Nucleus accumbens (tissue), 56 donors: ENCODE measurements at places on chromosomes 16 and 17.

DNA sequence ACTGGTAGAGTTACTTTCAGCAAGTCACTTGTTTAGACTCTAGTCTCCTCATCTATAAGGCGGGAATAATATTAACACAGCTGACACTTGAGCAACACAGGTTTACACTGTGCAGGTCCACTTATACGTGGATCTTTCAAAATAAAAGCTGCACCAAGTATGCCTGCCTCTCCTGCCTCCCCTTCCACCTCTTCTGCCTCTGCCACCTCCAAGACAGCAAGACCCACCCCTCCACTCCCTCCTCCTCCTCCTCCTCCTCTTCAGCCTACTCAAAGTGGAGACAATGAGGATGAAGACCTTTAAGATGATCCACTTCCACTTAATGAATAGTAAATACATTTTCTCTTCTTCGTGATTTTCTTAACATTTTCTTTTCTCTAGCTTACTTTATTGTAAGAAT lies 285.6 kb downstream of the FTO start:
- no peak for DNase-seq

DNA sequence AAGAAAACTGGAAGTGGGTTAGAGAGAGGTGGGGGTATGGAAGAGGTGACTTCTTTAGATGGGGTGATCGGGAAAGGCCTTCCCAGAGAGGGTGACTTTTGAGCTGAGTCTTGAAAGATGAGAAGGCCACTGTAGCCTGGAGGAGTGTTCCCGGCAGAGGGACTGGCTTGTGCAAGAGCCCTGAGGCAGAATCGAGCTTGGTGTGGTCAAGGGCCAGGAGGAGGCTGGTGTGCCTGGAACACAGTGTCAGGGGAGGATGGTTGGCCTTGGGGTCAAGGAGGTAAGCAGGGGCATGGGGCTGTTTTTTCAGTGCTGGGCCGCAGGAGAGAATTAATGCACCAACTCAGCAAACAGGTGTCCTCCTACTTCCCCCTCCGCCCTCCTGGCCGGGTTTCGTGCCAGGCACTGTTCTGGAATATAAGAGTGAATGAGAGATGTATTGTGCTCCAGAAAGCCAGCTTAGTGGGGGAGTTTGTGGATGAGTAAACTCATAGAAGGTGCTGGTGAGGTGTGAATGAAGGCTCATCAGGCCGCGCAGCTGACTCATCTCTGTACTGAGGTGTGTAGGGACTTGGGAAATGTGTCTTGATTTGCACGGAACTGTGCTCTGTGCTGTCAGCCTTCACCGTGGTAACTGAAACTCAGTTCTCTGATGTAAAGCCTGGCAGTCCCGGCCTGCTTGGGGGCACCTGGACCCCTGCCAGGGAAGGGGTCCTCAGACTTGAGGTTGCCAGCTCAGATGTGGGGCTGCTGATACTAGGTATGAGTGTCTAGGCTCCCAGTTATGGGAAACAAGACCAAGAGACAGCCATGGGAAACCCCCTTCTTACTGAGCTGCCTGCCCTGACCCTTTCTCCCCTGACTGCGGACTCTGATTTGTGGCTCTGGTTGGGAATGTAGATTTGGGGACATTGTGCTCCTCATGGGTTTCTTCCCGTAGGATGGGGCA lies 15.3 kb downstream of the KSR1 start:
- peak; percentile 6 for DNase-seq

DNA sequence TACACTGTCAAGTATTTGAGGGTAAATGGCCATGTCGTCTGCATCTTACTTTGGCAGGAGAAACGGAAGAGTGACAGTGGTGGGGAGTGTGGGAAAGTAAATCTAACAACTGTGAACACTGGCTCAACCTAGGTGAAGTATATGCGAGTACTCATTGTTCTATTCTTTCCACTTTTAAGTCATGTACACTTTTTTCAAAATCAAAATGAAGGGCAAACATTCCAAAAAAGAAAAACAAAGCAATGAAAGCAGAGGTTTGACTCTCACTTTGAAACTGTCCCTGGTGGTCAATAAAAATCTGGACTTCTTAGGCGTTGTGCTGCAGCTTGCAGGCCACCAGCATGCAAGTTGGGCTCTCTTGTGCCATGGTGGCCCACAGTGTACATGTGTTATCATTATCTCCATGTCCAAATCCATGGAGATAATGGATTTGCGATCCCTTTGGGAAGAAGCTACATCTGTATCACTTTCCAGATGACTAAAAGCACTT lies 32.7 kb downstream of the STAT5B start:
- DNase-seq, result no peak

GRCh38 chr16:52539191-52539590 lies 7.8 kb downstream of the TOX3 start:
- DNase-seq, result no peak

DNA sequence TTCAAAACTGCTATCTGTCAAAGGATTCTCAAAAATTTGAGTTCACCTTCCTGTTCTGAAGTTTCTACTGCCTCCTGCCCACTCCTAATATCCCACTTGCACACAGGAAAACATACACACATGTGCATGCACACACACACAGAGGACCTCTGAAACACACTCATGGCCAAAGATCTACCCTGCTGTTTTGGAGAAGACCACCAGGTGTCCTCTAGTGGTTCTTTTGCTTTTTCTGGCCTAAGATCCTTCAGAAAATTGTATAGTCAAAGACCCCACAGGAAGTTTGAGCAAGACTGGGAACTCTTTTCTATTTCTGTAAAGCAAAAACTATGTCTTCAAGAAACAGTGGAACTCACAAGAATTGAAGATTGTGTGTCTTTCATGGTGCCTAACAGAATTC lies 90.2 kb downstream of the CDH8 start:
- no peak for DNase-seq

DNA sequence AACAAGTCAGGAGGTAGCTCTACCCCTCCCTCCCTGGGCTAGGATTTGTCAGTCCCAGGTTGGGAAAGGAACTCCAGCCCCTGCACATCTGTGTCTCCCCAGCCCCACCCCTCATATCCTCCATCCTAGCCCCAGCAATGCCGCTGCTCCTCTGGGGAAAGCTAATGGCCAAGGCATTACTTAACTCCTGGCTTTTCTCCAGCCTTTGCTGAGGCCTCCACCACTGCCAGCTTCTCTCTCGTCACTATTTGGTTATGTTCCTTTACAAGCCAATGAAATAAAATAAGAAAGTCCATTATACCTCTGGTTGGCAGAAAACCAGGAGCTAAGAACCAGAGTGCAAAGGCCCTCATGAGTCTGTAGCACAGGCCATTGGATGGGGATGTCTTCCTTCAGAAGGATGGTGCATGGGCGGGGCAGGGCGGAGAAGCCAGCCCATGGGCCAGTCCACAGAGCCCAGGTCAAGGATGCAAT lies 171.0 kb downstream of the CCDC182 start:
- DNase-seq, result no peak

DNA sequence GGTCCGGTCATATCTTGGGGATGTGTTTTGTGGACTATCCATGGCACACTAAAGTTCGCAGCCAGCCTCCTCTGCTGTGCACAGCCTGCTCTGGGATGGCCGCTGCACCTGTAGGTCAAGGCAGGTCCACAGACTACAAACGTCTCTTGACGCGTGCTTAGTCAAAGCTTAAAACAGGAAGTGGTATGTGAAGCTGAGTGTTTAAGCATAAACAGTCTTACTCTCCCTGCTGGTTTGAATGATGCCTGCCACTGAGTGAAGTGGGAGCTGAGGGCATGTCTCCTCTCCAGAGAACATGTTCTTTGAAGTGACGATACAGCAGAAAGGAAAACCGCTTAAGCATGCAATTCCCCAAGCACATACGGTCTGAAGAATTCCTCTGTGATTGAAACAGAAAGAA lies 365.6 kb downstream of the SLC39A11 start:
- no peak for DNase-seq

- no peak for DNase-seq
Measured at GRCh38 chr17:50640686-50641351, 6.1 kb downstream of the ABCC3 start.

DNA sequence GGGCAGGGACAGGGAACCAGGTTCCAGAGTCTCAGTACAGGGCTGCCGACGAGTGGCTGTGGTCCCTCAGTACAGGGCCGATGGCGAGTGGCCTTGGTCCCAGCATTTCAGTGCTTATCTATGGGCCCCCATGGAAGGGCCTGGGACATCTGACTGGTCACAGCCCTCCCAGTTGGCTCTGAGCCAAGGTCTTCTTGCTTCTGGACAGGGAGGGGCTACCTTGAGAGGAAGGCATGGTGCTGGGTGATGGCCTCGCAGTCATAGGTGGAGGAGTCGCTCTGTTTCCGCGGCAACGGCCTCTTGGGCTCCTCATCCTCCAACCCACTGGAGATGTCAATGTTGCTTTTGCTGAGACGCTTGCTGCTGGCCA lies 32.5 kb downstream of the PIMREG start:
- DNase-seq, result no peak

- no peak for DNase-seq
Measured at GRCh38 chr17:49670641-49671040, 7.3 kb downstream of the SPOP start.

DNA sequence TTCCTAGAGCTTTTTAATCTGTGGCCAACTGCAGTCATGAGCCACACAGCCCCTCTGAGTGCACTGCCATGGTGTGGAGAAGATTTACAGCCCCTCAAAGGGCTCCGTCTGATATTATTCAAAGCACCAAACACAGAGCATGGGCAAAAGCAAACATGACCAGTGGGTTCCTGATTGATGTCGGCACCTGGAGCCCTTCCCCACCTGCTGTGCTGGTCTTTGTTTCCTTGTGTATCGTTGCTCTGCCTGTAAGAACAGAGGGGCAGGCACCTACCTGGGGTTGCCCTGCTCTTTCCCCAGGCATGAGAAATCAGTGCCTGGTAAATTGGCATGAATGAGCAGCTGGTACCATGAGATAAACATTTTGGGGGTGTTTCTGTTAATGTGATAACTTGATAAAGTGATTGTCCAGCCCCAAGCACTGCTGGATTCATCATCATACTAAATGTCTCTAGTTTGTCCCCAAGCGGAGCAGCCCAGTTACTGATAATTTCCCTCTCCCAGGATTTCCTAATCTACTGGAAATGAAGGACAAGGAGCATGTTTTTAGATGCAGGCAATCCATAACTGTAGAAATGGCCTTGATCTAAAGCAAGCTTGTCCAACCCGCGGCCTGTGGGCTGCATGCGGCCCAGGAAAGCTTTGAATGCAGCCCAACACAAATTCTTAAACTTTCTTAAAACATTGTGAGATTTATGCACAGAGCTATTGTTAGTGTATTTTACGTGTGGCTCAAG lies 5.0 kb upstream of the SPIRE2 start:
- no peak for DNase-seq

DNA sequence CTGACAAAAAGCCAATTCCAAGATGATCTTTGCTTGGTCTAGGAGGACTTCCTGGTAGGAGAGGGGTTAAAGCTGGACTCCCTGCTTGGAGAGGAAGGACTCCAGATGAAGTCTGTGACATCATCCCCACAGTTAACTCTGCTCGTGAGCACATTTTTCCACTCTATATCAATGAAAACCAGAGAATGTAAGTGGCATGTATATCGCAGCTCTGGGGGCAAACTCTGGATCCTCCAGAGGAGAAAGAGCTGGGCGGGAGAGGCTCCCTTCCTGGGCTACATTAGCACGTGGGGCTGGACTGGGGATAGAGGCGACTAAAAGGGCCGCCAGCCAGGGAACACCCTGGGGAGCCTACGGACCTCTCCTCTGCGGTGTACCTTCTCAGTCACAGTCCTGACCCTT lies 34.1 kb downstream of the HIC1 start:
- DNase-seq, result no peak

DNA sequence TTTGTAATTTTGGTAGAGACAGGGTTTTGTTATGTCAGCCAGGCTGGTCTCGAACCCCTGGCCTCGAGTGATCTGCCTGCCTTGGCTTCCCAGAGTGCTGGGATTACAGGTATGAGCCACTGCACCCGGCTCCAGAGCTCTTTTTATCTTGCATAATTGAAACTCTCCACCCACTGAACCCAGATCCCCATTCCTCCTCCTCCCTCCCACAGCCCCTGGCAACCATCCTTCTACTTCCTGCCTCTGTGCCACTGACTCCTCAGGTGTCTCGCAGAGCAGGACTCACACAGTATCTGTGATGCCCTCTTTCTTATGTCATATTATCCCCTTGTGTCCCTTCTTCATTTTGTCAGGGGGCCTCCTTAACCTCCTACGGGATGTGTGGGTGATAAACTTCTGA lies 340.7 kb downstream of the SLC39A11 start:
- peak; percentile 41 for DNase-seq

- DNase-seq, result no peak
Measured at GRCh38 chr17:39972271-39972670, 8.3 kb upstream of the PSMD3 start.

DNA sequence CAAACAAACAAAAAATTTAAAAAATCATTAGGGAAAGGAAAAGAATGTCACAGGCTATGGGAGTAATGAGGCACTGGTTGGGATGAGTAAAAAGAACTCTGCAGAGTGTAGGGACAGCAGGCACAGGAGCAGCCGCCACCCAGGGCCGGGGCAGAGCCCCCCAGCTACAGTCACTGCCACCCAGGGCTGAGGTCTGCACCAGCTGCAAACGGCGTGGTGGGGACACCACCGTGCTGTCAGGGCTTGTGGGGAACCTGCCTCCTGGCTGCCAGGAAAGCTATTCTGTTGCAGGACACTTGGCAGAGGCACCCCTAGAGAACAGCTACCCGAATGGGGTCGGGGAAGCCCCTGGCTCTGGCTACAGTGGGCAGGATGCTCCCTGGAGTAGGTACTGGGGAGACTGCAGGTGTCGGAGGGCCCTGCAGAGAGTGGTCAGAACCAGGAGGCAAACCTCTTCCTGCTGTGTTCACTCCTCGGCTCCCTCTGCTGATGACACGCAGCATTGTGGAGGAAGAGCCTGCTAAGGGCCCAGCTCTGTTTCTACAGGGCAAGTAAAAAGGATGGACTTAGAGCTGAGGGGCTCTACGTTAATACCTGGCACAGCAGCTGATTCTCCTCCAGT lies 32.3 kb upstream of the CAPN15 start:
- DNase-seq, result no peak

- DNase-seq, result no peak
Measured at GRCh38 chr17:50200457-50201275, 765 bp downstream of the COL1A1 start.

- DNase-seq, result no peak
Measured at GRCh38 chr17:74415608-74416396, 16.1 kb upstream of the GPRC5C start.
